ENCODE measurements at places on chromosomes 1 and 21.
A peak's percentile ranks its signal among the peaks of the same experiment; 100 is the strongest.

GRCh38 chr1:17833661-17834501 is 78.7 kb downstream of the ACTL8 start:
- no peak for DNase-seq

- peak; percentile 3 for DNase-seq
Measured at GRCh38 chr1:61842863-61843514, 100.7 kb downstream of the PATJ start.

DNA sequence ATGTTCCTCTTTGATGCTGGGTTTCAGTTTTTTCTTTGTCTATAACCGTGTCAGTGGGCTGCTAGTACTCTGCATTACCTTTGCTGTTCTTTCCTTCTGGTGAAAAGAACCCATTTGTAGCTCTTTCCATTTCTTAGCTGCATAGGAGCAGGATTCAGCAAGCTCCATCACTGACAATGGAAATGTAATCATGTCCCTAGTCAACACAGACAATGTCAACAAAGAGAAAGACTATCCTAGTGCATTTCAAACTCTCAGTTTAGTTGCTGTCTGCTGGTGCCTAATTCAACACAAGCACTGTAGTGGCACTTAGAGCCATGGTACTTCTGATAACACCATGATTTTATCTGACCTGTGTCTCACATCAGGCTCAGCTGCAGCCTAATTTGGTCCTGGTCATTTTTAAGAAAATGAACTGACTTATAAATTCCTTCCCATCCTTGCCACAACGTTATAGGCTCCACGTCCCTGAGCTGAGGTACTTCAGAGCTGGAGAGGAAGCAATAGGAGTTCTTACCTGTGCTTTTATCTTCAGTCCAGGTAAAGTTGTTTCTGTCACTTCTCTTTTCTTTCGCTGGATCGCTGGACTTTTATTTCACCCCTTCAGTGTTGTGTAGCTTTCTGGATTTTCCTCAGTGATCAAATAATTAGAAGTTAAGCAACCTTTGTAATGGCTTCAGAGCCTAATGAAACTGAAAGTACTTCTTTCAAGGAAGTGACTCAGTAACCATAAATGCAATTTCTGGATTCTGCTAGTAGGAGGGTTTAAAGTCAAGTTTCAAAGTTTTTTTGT is at the start of gene GBP3:
TSS of gene GBP3 (minus strand) at position 700 of the 793 bp plus-strand sequence. CDS start 2,145 bp downstream, outside the sequence.
- DNase-seq: peak; percentile 59

- DNase-seq: no peak
Measured at GRCh38 chr1:211158866-211159265, 24.9 kb upstream of the KCNH1 start.

DNA sequence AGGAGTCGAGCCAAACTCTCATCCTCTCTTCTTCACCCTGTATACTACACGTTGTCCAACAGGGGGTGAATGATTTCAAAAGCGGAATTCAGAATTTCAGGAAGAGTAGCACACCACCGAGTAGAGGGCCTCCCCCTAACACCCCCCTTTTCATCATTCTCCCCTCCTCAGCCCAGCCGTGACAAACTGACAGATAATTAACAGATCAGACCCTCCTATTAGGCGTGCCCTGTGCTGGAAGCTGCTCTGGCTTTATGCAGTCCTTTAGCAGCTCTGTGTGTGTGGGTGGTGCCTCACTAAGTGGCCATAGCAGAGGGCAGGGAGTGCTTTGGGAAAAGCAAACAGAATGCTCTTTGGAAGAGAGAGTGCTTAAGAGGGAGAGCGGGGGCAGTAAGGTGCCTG is 44.3 kb downstream of the PEX14 start:
- DNase-seq: no peak

GRCh38 chr21:19130379-19131028 is 726.9 kb upstream of the TMPRSS15 start:
- DNase-seq: no peak

GRCh38 chr1:109906160-109906838 is 4.3 kb upstream of the CSF1 start:
- no peak for DNase-seq

GRCh38 chr1:235979716-235980333 is 85.1 kb downstream of the NID1 start:
- no peak for DNase-seq

DNA sequence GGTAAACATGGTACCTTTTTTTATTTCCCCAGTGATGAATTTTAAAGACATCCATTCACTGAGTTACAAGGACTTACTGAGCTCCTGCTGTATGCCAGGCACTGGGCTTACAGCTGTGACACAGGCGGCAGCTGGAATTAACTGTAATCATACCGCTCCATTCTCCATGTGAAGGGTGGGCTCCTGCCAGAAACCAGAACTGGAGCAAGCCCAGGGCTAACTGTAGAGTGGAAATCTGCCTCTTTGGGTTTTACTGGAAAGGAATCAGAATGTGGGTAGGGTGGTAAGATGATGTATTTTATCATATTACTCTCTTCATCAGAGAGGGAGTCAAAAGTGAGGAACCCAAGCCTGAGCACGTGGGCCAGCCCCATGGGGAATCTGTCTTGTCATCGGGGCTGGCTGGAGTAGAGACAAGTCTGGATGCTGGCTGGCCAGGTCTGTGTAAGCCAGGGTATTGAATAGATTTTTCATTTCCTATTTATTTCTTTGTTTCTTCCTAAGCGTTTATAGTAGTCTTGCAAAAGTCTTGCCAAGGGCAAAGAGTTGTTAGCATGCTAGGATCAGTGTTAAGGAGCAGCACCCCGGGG is 21.5 kb downstream of the FGGY start:
- no peak for DNase-seq

DNA sequence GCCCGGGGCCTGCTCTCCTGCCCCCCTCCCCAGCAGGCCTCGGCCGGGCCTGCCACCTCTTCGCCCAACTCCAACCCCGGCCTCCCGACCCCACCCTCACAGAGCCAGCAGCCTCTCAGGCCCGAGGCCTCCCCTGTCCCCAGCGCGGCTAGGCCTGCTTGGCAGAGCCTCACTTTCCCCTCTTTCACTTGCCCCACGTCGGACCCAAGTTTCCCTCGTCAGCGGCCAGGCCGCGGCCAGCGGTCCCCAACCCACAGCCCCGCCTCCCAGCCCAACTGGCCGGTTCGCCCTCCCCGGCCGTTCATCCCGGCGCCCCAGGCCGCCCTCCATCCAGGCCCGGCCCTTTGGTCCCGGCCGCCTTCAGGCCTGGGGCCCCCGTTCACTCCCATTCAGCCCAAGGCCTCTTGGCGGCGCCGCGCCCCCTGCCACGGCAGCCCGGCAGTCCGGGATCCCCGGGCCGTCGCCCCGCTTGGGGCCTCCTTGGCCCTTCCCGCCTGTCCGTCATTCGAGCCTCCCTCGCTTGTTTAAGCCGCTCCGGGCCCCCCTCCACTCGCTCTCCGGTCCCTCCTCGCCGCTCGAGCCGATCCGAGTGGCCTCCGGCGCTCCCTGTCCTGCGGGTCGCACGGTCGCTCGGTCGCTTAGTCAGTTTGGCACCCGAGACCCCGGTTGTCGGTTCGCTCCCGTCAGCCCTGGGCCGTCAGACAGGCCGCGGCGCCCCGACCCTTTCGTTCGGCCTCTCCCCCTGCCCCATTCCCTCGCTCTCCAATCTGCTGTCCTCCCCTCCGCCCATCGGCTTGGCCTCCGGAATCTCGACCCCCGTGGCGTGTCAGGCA is 1.4 kb downstream of the LRRC41 start:
- peak; percentile 14 for DNase-seq

GRCh38 chr1:155177192-155177917 is 3.7 kb downstream of the TRIM46 start:
- DNase-seq: no peak

- no peak for DNase-seq
Measured at GRCh38 chr1:245583575-245584330, 429.0 kb downstream of the KIF26B start.

- DNase-seq: no peak
Measured at GRCh38 chr1:37628026-37628556, 6.6 kb downstream of the RSPO1 start.

GRCh38 chr1:53450225-53450624 is 9.0 kb upstream of the DMRTB1 start:
- no peak for DNase-seq

GRCh38 chr1:235907187-235907896 is 40.6 kb upstream of the LYST start:
- no peak for DNase-seq

DNA sequence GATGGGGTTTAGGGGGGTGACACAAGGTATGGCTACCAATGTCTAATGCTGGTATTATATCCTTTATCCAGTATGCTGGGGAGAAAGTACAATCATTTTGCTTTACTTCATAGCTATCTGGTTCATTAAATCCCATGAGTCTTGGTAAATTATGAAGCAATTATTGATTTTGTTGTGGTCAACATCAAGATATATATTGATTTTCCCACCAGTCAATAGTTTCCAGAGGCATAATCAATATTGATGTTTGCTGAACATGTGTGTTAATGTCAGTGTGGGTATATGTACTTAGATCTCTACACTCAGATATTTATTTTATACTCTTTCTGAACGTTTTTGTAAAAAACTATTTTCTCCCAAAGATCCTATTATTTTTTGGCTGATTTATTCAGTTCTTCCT is 155.5 kb downstream of the BACH1 start:
- no peak for DNase-seq

DNA sequence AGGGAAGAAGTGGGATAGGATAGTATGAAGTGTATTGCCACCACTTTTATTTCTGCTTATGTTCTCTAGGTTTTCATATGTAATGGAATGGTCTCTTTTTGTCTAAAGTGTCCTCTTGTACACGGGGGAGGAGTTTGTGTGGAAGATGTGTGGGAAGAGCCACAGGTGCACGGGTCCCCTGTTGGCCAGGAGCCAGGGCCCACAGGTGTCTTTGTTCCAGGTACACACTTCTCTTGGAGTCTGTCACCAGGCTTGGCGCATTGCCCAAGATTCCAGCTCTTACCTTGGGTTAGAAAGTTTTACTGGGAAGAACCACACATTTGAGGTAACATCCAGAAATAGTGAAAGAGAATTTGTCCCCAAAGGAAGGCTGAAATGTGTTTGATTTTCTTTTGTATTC is 10.5 kb downstream of the TENT5C start:
- no peak for DNase-seq

- DNase-seq: no peak
Measured at GRCh38 chr21:21262048-21262447, 263.8 kb downstream of the NCAM2 start.

DNA sequence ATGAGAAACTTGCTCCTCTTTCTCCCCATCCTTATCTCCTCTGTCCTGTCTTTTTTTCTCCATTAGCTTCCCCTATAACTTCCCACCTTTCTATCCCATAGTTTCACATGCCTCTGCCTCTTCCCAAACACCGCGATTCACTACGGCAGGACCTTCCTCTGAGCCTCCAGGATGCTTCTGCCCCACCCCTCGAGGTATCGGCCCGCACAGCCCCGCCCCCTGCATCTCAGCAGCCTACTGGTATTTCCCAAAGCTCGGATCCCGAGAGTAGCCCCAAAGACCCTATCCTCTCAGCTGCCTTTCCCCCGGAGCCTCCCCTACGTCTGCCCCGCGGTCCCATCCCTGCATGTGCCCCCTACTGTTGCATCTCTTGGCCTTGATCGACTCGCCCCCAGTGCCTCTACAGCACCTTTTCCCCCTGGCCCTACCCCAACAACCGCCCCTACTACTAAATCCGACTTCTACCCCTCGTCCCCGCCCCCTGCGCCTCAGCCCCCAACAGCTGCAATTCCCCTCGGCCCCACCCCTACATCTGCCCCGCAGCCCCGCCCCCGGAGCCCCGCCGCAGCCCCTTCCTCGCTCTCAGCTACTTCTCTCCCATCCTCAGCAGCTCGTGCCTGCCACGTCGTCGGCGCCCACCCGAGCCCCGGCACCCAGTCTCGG is 512 bp downstream of the PIAS3 start:
- no peak for DNase-seq

GRCh38 chr1:55418208-55419000 is 203.2 kb upstream of the USP24 start:
- DNase-seq: no peak

DNA sequence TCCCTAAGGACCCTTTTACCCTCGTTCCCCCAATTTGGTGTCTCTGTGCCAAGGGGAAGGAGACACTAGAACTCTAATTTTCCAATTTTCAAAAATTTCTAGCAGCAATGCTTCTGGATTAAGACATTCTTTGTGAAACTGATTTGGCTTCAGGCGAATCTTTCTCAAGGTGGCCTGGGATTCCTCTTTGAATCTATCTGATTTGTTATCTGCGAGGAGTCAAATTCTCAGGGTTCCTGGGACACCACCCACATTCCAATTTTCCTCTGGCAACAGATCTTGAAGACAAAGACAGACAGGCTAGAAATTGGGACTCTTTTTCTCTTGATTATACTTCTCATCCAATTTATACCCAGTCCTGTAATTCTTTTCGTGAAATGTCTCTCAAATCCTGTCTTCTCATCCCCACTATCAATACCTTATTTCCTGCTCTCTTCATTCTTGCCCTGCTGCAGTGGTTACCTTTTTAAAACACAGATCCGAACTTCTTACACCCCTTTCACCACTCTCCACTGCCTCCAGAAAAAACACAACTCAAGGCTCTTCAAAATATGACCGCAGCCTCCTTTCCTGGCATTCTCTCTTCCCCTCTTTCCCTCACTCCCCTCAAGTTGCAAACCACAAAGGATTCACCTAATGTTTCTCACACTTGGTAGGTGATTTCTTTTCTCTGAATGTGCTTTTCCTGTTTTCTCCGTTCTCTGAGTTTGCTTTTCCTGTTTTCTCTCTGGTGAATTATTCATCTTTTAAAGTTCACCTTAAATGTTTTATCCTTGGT is 2.7 kb upstream of the MPZL1 start:
- DNase-seq: no peak

DNA sequence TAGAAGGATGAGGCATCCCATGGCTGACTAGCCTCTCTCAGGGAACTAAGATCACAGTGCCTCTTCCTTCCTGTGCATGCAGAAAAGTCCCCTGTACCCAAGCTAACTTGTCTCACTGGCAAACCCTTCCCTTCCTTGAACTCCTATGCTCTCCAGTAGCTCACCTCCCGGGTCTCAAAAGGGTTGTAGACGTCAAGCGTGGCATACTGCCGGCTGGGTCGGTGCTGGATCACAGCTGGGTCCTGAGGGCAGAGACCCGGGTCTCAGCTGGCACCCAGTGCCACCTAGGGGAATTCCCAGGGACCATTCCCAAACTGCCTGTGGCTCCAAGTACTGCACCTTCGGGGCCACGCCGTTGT is 688 bp downstream of the SCAMP3 start:
- DNase-seq: no peak

- no peak for DNase-seq
Measured at GRCh38 chr1:98914547-98914946, 90.1 kb downstream of the PLPPR5 start.
